CD4-positive, alpha-beta T cell treated with Interleukin-10 for 1 hour (primary cell): ENCODE measurements at places on chromosomes 3 and 15.

GRCh38 chr3:74631351-74632140 is 17.1 kb upstream of the CNTN3 start:
- no peak for DNase-seq

DNA sequence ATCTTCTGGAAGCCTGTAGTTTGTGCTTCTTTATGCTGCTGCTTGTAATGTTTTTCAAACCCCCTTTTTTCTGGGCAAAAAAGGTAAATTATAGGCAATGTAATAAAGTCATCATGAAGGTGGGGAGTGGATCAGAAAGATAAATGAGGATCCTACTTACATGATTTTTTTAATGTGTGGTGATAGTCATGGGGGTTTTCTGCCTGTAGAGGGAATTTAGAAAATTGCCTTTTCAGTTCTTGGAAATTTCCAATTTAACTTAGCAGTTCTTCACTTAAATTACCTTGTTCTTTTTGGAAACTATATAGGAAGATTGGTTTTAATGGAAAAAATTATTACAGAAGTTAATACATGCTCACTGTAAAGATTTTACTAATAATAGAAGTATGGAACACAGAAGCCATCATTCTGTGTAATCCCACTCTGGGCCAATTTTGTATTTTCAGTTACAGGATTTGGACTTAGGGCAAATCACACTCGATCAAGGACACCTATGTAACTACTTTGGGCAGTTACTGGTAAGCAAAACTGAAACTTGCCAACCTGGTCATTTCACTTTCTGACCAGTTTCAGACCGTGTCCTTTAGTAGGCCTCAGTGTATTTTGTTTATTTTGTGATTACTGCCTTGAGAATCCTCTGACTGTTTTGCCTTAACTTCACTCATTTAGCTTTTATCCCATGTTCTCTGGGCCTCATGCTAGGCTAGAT is 10.5 kb upstream of the SCAANT1 start:
- no peak for DNase-seq

DNA sequence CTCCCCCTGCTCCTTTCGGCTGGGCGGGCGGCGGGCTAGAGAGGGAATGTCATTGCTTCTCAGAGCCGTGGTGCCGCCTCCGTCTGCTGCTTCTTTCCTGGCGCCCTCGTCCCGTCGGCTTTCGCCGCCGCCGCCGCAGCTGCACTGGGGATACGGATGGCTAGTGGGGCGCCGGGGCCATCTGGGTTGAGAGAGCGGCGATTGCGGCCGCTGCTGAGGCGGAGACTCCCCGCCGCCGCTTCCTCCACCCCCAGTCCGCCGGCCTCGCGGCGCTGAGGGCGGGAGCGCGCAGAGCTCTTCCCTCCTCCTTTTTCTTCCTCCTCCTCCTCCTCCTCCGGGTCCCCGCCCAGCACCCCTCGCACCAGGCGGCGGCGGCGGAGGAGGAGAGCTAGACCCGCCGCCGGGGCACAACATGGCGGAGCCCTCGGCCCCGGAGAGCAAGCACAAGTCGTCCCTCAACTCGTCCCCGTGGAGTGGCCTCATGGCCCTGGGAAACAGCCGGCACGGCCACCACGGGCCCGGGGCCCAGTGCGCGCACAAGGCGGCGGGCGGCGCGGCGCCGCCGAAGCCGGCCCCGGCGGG is at the start of gene STT3B:
TSS of gene STT3B (plus strand) at position 339 of the 582 bp plus-strand sequence. CDS start at position 413, 74 bp downstream.
- DNase-seq, result peak; percentile 86

DNA sequence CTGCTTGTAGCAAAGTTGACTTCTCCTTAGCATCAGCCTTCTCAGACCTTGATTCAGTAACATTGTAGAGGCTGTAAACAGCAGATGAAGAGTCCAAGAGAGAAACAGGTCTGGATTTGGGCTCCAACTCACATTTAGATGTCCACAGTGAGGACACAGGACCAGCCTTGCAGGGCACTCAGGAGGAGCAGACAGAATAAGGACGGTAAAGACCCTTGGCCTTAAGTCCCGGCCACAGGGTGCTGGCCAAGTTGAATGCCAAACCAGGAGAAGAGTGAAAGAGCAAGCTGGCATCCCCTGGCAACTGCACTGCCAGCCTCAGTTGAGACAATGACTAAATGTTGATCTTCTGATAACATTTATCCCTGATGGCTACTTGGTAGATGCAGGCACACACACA is 136.3 kb downstream of the LRRK1 start:
- no peak for DNase-seq

- no peak for DNase-seq
Observed at GRCh38 chr3:142853270-142854168, 35.4 kb downstream of the PCOLCE2 start.

GRCh38 chr3:44420676-44421075 is 56.8 kb downstream of the ZNF445 start:
- DNase-seq, result no peak

GRCh38 chr3:183188895-183189462 is 26.4 kb upstream of the LAMP3 start:
- DNase-seq, result no peak

- no peak for DNase-seq
Observed at GRCh38 chr3:122562923-122563716, 980 bp downstream of the PARP9 start.

- no peak for DNase-seq
Observed at GRCh38 chr15:31831596-31831995, 198.7 kb upstream of the CHRNA7 start.

DNA sequence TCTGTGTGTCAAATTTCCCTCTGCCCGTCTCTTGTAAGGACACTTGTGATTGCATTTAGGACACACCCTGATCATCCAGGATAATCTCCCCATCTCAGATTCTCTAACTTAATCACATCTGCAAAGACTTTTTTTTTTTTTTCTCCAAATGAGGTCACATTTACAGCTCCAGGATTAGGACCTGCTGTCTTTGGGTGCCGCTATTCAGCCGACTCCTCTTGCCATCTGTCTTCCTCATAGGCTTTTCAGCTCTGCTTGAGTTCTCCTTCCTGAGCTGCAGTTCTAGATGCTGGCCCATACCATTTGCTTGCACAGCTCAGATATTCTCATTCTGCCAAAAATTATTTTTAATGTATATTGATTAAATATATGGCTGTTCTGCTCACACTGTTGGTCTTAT is 94.3 kb upstream of the TLE3 start:
- DNase-seq, result no peak

GRCh38 chr3:143217283-143217682 is 97.7 kb downstream of the CHST2 start:
- DNase-seq, result no peak

- peak; percentile 9 for DNase-seq
Observed at GRCh38 chr3:33658991-33659848, 58.8 kb downstream of the CLASP2 start.

DNA sequence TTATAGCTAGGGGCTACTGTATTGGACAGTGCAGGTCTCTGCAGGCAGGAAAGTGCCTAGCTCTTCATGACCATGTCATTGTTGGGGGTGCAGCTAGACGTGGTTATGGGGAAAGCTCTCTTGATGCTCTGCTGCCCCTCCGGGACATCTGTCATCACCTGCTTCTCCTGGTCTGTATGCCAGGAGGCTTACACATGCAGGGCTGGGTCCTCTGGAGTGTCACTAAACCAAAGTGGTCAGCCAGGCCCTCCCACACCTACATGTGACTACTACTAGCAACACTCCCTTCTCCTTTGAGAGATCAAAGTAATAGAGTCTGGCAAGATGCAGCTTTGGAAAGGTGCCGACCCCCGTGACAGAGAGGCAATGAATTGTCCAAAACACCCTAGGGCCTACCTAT is 98.5 kb downstream of the SST start:
- no peak for DNase-seq

- DNase-seq, result no peak
Observed at GRCh38 chr15:70449311-70450141, 313.8 kb downstream of the UACA start.

GRCh38 chr3:183318877-183319276 is 65.8 kb downstream of the B3GNT5 start:
- no peak for DNase-seq

DNA sequence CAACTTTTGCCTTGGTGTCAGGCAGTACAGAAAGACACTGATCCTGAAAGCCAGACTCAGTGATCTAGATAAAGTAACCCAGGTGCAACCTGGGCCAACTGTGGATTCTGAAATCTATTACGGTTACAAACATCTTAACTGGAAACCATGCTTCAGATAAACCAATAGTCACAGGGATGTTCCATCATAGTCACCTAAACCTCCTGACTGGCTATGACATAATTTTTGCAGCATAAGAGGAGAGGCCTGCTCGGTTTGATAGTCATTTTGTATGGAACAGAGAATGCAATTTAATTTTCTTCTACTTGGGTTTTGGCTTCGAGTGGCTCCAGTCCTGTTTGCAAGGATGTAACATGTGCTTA is 3.7 kb downstream of the SLCO3A1 start:
- DNase-seq, result peak; percentile 37
